NCI-H187 (cell line): ENCODE measurements at places on chromosomes 6 and 20.

DNA sequence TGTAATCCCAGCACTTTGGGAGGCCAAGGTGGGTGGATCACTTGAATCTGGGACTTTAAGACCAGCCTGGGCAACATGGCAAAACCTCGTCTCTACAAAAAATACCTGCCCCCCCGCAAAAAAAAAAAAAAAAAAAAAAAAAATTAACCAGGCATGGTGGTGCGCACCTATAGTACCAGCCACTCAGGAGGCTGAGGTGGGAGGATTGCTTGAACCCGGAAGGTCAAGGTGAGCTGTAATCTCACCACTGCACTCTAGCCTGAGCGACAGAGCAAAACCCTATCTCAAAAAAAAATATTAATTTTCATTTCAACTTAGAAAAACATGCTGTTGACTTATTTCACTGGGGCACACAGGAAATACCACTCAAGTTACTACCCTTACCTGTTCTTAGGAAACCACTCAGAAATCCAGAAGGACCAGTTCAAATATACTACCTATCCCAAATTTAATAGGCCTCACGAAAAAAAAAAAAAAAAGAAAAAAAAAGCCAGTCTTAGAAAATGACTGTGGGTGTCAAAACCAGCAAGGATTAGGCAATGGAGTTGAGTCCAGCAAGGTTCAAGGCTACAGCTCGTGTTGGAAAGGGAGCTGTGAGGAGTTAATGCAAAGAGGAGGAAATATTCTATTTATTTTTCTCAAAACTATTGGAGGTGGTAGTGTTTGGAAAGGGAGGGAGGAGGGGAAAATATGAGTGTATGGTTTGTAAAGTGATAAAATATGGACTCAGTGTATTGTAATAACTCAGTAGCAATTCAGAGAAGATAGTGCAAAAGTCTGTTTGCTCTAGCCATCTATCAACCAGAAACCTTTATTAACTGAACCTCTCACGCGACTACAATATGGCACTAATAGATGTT is 33.9 kb upstream of the PIM1 start:
- DNase-seq = no peak

DNA sequence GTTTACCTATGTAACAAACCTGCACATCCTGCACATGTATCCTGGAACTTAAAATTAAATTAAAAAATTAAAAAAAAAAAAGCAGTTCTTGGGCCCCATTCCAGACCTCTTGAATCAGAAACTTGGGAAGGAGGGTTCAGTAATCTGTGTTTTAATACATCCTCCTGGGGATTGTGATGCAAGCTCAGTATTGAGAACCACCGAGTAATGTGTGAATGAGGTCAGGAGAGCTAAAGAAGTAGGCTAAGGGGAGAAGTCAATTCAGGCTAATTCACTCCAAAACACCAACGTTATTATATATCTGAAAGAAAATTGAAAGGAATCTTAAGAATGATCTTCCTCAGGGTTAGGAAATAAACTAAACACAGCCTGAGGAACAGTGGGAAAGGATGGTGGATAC is 120.4 kb downstream of the RNF144B start:
- no peak for DNase-seq

- no peak for DNase-seq
These were observed 716.8 kb upstream of the GJE1 start for GRCh38 chr6:141415896-141416295.

GRCh38 chr20:6142348-6142993 is 19.6 kb upstream of the FERMT1 start:
- DNase-seq = peak; percentile 60

DNA sequence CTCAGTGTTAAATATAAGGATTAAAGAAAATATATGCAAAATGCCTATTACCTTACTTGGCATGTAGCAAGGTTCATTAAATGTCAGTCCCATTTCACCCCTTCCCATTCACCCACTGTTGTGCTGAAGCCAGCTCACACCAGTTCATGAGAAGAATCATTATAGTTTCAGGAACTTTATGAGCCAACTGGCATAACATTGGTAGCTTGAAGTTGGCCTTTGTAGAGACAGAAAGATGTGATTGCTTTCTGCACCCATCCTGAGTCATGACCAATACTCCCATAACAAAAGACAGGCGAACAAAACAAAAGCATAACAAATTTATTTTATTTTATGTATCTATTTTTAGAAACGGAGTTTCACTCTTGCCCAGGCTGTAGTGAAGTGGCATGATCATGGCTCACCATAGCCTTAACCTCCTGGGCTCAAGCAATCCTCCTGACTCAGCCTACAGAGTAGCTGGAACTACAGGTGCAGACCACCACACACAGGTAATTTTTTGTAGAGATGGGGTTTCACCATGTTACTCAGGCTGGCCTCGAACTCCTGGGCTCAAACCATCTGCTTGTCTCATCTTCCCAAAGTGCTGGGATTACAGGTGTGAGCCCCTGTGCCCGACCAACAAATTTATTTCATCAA is 17.6 kb upstream of the IER3 start:
- DNase-seq = no peak

- DNase-seq = no peak
These were observed 23.7 kb upstream of the MAP3K4 start for GRCh38 chr6:160967833-160968232.

GRCh38 chr6:90146921-90147649 is 149.6 kb downstream of the BACH2 start:
- DNase-seq = no peak

- no peak for DNase-seq
These were observed 35.1 kb downstream of the NT5E start for GRCh38 chr6:85484948-85485347.

GRCh38 chr6:111865909-111866546 is 7.2 kb downstream of the FYN start:
- no peak for DNase-seq

DNA sequence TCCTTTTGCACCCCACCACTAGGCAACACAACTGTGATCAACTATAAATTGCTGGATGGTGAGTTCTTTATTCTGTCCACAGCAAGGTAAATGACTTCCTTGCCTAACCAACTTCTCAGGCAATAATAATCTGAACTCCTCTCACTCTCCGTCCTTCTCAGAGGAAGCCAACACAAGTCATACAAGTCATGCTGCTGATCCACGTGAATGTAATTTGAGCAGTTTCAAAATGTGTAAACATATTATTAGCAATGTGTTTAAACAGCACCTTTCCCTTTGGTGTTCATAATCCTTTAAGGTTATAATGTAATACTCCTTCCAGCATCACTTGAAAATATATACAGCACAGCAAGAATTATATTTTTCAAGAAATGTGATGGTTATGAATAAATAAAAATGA is 127.9 kb downstream of the QRSL1 start:
- no peak for DNase-seq

- DNase-seq = no peak
These were observed 119.3 kb downstream of the SNX5 start for GRCh38 chr20:17849138-17849900.

DNA sequence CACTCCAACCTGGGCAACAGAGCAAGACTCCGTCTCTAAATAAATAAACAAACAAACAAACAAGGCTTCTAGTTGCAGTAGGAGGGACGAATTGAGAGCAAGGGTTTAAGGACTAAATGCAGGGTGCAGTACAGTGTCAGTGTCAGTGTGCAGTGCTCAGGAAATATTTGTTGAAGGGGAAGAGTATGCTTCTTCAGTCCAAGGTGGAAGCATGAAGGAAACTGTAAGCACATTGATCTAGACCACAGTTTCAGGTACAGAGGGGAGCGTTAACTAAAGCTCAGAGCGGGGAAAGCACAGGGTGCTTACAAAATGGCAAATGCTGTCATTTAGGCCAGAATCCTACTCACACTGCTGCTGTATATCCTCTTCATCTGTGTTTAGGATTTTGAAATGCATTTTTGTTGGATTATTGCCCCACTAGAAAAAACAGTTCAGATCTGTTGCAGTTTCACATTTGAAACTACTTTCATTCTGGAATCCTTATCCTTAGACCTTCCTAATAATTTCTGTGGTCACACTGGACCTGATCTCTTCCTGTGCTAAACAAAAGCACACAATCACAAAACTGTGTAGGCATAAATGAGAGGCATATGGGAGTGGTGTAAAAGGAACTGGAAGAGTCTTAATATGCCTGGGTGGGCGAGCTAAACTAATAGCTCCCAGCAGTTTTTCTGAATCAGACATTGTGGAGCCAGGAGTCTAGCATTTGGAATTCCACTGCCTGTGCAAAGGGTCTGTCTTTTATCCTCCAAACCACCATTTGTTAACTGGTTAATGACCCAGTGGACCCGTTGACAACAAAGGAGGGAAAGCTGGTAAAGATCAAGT is 41.4 kb downstream of the CBFA2T2 start:
- DNase-seq = no peak
